ENCODE measurements at places on chromosomes 4 and X.
A peak's percentile ranks its signal among the peaks of the same experiment; 100 is the strongest.

GRCh38 chrX:1325515-1326116 lies 11.0 kb upstream of the IL3RA start:
- no peak for DNase-seq

GRCh38 chrX:104134583-104135261 lies 22.1 kb downstream of the SLC25A53 start:
- DNase-seq = no peak

DNA sequence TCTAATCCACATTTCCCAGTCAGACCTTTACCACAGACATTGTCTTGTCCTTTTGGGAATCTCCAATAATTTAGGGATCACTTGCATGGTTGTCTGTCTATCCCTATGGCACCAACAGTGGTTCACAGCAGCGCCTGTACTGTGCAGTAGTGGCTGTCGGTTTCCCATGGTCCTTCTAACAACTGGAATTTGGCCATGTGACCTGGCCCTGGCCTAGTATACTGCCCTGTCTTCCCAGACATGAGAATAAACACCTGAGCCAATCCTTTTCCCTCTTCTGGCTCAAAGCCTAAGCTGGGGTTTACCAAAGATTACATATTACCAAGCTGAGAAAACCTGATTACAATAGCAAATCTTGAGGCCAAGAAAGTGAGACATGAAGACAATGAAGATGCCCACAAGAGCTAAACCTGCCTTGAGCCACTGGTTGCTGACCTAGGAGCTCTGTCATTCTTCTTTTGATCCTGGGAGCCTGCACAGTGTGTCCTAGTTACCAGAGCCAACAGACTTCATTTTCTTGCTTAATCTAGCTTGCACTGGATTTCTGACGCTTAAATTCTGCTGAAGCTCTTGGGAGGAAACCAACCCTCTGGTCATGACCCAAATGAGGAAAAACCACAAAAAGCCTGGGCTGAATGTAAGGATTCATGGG lies 92.1 kb downstream of the SCD5 start:
- no peak for DNase-seq

- no peak for DNase-seq
These were observed 59.3 kb downstream of the DCK start for GRCh38 chr4:71052716-71053115.

DNA sequence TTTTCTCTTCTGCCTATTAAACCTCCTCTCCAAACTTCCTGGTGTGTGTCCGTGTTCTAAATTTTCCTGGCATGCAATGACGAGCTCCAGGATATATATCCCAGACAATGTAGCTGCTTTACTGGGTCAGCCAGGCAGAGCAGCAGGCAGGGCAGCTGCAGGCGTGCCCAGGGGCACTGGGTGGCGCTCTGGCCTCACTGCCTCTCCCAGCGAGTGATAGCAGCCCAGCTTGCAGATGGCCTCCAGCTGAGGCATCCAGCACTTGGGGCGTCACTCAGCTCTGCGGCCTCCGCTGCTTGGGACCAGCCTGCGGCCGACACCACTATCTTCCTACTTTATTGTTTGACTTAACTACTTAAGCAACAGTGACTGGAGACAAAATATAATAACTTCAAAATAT lies 23.0 kb upstream of the UBA6 start:
- DNase-seq = no peak

DNA sequence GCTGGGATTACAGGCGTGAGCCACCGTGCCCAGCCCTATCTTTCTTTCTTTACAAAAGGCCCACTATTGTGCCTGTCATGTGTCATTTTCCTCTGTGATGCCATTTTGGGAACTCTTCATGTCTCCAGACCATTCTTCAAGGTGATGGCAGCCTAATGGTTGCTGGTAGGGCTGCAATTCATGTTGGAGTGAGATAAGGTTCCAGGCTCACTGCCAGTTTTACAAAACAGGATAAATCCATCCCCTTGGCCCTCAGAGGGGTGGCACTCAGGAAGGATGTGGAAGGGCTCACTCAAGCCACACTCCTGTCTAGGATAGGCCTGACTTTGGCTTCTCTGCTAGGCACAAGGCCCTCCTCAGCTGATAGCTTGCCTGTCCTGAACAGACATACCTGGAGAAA lies 3.8 kb downstream of the TCEAL9 start:
- no peak for DNase-seq

DNA sequence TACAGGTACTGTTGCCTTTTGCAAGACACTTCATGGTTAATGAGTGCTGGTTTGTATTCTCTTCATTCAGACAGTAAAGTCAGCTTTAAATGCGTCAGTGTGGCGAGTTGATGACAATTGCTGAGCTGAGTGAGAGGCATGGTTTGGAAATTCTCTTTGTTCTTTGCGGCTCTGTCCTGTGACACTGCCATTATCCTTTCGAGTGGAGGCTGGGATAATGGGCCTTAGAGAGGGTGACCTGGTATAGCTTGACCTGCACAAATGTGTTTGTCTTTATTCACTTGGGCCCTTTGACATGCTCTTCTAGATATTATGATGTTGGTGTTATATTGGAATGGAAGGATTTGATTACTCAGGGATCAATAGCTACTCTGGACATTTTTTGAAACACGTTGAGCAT lies 208.5 kb upstream of the FAT1 start:
- no peak for DNase-seq

GRCh38 chr4:95181243-95181995 lies 367.4 kb downstream of the UNC5C start:
- no peak for DNase-seq

DNA sequence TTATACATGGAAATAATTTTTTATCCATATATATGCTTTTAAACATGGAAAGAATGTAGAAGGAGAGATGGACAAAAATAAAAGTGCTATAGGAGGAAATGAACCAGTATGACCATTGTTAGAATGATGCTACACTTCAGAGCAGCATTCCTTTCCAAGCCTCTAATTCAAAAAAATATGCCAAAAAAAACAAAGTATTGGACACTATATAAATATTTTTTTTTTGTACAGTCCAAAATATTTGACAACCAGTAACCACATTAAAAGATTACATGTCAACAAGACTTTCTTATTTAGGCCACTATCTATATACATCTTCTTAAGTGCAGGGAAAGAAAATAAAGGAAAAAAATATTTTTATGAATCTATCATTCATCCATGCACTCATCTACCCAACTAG lies 198.6 kb downstream of the LRBA start:
- no peak for DNase-seq

- no peak for DNase-seq
These were observed 31.6 kb upstream of the MRFAP1 start for GRCh38 chr4:6608758-6609414.

DNA sequence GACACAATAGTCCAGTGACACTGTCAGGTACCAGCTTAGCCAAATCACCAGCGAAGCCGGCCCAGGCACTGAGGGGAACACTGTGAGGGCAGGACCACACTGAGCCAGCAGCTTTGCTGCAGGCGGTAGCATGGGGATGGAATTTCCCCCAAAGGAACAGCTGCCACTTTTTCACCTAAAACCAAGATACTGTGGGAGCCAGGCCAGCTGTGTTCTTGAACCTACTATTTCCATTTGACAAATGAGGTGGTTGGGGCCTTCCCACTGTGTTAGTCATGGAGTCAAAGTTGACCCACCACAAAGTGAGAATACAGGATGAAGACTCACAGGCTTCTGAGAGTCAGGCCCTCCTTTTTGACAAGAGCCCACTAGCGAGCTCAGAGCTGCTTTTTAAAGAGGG lies 70.7 kb upstream of the SH3RF1 start:
- no peak for DNase-seq

DNA sequence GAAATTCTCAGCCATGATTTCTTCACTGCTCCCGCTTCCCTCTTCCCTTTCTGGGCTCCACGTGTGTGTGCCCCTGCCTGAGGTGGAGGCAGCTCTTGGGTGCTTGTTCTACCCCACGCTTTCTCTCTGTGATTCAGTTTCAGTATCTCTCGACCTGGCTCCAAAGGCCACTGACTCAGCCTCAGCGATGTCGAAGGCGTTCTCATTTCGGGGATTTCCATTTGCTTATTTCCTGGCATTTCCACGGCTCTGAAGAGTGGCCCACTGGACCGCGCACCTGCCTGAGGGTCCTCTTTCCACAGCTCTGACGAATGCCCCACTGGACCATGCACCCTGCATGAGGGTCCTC lies 52.4 kb downstream of the GAK start:
- no peak for DNase-seq

- DNase-seq = no peak
These were observed 34.9 kb downstream of the ELOVL6 start for GRCh38 chr4:110163327-110164069.

DNA sequence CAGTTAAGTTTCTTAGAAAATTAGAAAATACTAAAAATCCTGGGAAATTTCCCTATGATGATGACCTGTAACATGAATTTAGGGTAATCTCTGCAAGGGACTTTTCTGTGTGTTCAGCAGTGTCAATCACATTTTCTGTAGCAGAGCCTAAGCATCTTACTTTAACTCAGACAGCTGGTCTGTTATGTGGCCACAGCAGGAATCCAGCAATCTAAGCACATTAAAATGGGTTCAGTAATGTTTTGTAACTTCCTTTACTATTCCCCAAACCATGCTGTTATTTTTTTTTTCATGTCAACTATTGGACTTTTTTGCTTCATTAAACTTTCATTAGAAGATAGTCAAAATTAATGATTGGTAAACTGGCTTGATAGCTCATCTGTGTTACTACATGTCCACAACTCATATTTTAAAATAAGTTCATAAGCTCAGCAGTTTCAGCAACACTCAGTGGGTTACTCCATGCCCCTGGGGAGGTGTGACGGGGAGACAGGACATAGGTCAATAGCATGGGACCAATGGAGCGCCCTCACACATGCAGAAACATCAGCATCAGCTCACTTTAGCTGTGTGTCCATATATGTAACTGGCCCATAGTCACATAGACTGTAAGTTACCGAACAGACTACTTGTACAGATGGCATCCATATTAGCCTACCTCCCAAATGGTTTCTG lies 168.0 kb upstream of the PACRGL start:
- DNase-seq = no peak

- DNase-seq = no peak
These were observed 7.5 kb upstream of the FAM184B start for GRCh38 chr4:17788956-17789355.

DNA sequence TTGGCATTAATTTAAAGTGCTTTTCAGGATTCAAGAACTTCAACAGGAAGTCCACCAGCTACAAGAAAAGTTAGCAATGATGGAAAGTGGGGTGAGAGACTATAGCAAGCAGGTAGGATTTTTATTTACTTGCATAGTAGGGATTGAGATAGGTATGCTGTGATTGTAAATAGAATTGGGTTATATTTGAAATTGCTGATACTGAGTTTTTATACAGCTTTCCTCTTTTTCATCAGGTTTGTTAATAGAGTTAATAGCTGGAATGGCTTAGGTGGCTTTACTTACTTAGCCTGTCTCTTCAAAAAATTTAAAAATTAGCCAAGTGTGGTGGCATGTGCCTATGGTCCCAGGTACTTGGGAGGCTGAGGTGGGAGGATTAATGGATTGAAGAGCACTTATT lies 10.9 kb downstream of the CEP135 start:
- DNase-seq = no peak

- DNase-seq = no peak
These were observed 2209.9 kb downstream of the PCDH7 start for GRCh38 chr4:32929796-32930699.

- DNase-seq = no peak
These were observed 16.6 kb upstream of the TCEAL5 start for GRCh38 chrX:103293118-103293517.

DNA sequence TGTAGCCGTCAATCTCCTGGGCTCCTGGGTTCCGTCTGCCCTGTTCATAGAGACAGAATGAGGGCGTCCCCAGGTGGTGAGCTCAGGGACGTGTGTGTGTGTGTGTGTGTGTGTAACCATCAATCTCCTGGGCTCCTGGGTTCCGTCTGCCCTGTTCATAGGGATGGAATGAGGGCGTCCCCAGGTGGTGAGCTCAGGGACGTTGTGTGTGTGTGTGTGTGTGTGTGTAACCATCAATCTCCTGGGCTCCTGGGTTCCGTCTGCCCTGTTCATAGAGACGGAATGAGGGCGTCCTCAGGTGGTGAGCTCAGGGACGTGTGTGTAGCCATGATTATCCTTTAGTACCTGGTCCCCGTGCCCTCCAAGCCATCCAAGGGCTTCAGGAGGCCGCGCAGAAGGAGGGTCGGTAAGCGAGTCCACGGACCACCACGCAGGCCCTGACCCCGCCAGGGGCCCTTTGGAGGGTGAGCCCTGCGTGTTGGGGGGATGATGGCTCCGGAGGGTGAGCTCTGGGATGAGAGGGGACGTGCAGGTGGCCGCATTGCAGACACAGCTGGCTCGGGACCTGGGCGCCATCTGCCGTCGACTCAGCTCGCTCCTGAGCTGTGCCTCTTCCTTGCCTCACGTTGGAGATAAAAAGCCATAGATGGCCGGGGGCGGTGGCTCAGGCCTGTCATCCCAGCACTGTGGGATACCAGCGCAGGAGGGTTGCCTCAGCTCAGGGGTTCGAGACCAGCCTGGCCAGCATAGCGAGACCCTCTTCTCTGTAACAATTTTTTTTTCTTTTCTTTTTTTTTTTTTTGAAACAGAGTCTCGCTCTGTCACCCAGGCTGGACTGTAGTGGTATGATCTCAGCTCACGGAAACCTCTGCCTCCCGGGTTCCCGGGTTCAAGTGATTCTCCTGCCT lies 5.4 kb upstream of the GTPBP6 start:
- peak; percentile 61 for DNase-seq

DNA sequence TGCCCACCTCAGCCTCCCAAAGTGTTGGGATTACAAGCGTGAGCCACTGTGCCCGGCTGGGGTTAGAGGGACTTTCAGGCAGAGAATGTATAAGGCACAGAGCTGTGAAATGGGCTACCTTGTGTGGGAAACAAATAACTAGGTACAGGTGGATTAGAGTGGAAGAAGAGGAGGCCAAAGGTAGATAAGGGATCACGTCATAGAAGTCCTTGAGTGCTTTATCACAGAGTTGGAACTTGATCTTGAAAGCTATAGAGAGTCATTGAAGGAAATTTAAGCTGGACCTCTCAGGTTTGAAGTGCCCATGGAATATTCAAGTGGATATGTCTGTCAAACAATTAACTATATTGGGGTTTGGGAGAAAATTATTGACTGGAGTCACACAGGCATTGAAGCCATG lies 8.4 kb downstream of the N4BP2 start:
- no peak for DNase-seq

DNA sequence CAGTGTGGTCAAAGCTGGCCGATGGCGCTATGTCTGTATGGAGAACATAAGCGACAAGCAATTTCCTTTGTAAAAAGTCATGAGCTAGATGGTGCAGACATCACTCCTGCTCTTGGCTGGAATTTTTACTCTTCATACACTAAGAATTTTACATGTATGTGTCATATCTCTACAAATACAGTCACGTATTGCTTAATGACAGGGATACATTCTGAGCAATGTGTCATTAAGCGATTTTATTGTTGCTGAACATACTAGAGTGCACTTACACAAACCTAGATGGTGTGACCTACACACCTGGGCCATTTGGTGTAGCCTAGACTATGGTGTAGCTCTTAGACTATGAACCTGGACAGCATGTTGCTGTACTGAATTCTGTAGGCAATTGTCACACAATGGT lies 185.4 kb downstream of the SOWAHB start:
- DNase-seq = no peak

DNA sequence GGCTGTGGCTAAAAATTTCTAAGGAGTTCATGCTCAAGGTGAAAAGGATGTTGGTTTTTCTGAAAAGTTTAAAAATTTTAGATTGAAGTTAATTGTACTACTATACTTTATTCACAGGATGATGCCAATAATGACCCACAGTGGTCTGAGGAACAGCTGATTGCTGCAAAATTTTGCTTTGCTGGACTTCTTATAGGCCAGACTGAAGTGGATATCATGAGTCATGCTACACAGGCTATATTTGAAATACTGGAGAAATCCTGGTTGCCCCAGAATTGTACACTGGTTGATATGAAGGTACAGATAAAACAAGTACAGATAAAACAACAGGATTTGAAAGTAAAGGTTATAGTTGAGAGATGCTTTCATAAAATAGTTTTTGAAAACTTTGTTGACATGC lies 12.2 kb downstream of the PAICS start:
- no peak for DNase-seq

Data from NAMALWA (cell line).